Left forelimb (tissue), 1 donor: ENCODE measurements at places on chromosomes 6 and 20.

DNA sequence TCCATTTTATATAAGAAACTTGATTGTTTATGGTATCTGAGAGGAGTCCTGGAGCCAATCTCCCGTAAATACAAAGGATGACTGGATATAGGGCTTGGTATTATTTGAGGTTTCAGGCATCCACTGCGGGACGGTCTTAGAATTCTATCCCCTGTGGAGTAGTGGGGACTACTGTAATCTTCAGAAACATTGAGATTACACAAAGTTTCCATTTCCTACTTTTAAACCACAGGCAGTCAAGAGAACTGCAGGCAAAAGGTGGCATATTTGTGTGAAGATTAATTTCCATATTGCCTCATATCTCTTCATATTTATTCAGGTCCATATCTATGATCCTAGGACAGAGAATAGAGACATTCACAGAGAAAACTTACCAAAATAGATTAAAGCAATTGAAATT, 586.2 kb downstream of the PHF3 start:
- no peak for DNase-seq

- no peak for DNase-seq
Observed at GRCh38 chr20:38291966-38292365, 12.0 kb upstream of the BPI start.

DNA sequence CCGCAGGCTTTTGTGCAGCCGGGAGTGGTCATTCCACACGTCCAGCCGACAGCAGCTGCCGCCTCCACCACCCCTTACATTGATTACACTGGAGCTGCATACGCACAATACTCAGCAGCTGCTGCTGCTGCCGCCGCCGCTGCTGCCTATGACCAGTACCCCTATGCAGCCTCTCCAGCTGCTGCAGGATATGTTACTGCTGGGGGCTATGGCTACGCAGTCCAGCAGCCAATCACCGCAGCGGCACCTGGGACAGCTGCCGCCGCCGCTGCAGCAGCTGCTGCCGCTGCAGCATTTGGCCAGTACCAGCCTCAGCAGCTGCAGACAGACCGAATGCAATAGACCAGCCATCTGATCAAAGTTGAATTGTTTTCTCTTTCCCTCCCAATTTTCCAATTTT, 10.6 kb downstream of the RBM24 start:
- DNase-seq = peak; percentile 69

DNA sequence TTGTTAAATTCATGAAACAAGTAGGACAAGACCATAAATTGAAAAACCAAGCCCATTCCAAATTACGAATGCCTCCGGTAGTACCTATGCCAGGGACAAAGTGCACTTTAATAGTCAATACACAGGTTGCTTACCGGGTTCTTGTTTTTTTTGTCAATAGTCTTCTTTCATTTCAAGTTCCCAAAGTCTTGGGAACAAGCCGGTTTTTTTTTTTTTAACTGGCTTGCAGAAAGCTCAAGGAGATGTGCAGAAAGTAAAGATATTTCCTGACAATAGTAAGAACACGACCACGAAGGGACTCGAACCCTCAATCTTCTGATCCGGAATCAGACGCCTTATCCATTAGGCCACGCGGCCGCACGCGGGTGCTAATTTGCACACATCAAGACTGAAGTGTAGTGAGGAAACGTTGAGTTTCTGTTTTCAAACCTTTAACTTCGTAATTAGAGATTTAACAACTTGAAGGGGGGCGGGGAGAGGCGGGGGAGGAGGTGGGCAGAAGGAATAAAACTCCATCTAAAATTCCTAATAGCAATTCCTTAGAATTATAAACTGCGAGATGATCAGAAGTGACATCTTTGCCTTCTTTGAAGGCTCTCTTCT, 181.0 kb downstream of the TRIM27 start:
- DNase-seq = no peak

DNA sequence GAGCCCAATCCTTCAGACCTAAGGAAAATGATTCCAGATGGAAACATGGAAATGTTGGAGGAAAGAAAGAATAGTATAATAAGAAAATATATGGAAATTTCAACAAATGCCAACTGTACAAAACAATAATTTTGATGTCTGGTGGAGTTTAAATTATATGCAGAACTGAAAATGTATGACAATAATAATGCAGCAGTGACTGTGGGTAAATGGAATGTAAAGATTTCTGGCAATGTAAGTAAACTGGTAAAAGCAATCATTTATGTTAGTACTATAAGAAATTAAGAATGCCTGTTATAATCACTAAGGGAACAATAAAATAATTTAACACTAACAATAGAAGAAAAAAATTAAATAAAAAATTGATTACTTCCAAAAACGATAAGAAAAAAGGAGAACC, 89.0 kb downstream of the EDN1 start:
- DNase-seq = no peak

- no peak for DNase-seq
Observed at GRCh38 chr20:46361811-46362210, 44.6 kb downstream of the ELMO2 start.

DNA sequence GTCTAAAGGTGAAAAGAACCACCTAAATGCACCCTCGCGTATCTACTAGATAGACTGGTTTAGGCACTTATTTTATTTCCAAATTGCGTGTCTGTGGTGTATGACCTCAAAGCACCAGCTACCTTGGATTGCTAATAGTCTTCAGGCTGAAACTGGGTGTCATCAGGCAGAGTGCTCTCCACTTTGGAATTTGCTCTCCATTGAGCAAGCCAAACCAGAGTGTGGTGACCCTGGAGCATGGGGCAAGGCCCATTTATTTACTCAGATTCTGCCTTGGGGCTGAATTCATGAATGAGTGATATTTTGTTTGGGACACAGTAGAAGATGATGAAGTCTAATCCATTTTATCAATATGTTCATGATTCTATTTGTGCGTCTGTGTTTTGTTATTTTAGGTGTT, 812.8 kb upstream of the SLC35B3 start:
- DNase-seq = no peak

DNA sequence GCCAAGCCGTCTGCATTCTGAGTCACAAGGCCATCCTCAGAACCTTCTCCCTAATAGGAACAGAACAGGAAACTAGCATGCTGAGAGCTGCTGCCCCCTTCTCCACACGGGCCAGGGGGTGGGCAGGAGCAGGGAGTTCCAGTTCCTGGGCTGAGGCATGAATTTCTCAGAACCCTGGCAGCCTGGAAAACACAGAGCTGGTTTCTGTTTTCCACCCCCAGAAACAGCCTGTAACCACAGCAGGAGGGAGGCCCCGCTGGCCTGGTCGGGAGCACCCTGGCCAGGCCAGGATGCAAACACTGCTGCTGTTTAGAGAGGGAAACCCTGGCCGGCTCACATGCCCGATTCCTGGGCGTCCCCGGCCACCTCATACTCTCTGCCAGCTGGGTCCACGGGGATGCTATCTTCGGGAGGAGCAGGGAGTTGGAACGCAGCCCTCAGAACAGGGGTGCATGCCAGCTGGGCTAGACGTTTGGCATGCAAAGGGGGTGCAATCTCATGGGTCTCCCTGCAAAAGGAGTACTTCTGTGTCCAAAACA, 130.1 kb downstream of the NFATC2 start:
- DNase-seq = peak; percentile 72

DNA sequence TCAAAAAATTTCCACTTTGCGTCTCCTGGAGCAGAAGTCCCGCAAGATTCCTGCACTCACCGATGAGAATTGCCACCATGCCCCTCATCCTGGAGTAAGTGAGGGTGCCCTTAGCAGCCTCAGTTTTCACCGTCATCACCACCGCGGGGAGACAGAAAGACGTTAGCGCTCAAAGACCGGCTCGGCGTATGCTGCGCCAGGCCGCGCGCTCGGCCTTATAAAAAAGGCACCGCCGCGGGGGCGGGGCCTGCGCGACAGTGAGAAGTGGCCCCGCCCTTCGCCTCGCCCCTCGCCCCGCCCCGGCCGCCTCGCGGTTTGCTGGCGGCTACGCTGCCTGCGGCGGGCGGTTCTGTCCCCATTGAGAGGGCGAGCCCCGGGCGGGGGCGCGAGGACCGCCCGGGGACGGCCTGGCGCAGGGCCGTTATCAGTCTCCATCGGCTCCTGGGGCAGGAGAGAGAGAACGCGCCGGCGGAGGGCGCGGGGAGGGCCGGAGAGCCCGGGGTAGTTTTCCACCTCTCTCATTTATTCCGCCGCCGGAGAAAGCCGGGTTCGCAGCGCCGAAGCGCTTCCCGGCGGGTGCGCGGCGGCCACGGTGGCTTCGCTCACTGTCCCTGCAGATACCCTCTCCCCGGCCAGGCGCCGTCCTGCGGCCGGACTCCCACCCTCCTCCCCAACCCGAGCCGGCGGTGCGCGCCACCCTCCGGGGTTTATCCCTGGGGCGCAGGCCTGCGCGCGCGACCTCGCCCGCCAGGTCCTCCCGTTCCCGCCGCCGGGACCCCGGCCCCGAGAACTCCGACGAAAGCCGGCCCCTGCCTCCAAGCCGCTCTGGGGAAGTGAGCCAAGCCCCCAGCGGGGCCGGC, 122.5 kb upstream of the SLC2A12 start:
- peak; percentile 96 for DNase-seq

DNA sequence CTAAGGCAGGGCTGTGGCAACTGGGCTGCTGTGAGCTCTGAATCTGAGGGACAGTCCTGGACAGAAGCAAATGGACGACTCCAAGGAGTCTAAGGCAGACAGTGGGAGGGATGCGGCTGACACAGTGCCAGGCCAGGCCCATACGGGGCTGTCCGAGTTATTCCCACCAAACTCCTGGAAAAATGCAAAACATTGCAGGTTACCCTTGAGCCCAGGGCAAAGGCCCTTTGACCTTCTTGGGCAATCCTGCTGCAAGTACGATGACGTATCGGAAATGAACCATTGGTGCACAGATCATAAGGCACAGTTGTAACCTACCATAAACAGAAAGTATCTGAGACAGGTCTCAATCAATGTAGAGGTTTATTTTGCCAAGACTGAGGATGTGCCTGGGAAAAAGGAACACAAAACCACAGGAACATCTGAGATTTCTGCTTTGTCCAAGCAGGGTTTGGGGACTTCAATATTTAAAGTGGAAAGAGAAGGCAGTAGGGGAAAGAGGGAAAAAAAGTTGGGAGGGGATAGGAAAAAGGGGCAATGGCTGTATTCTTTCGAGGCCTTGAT, 118.9 kb downstream of the DACT2 start:
- no peak for DNase-seq

DNA sequence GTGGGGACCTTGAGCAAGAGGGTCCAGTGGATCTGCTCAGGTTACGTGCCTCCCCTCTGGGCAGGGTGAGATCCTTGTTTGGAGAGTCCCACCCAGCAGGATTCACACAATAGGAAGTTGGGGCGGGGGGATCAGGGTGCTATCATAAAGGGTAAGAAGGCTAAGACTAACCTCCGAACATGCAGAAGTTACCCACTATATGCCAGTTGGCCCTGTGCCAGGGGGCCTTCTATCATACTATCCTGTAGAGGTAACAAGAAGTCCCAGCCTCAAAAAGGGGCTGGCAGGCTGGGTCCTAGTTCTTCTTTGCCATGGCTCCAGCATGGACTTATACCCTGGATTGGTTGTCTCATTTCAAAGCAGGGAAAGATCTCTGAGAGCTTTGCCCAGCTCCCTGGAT, 94.1 kb downstream of the CDH26 start:
- no peak for DNase-seq

- DNase-seq = no peak
Observed at GRCh38 chr20:61556111-61556510, 304.1 kb downstream of the CDH4 start.

- no peak for DNase-seq
Observed at GRCh38 chr20:59765599-59766177, 161.3 kb downstream of the PHACTR3 start.

DNA sequence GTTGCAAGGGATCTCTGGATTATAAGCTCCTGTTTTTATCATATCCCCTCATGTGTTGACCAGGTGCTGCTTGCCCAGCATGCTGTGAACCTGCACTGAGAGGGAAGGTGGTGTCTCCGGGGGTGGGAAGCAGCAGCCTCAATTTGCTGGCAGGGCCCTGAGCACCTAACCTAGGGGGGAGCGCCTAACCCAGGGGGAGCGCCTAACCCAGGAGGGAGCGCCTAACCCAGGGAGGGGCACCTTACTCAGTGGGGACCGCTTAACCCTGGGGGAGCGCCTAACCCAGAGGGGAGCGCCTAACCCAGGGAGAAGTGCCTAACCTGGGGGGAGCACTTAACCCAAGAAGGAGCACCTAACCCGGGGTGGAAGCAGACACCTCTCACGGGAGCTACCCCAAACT, 83.3 kb upstream of the QKI start:
- no peak for DNase-seq
